ENCODE measurements at places on chromosomes 7 and 10.

- DNase-seq = no peak
Measured at GRCh38 chr10:14810969-14811953, 26.6 kb downstream of the CDNF start.

- no peak for DNase-seq
Measured at GRCh38 chr10:113552701-113553100, at the start of gene HABP2. HABP2 (plus strand) TSS chr10:113553053; CDS start chr10:113553122, 69 bp downstream.

GRCh38 chr7:69845721-69846495 lies 247.6 kb downstream of the AUTS2 start:
- no peak for DNase-seq

DNA sequence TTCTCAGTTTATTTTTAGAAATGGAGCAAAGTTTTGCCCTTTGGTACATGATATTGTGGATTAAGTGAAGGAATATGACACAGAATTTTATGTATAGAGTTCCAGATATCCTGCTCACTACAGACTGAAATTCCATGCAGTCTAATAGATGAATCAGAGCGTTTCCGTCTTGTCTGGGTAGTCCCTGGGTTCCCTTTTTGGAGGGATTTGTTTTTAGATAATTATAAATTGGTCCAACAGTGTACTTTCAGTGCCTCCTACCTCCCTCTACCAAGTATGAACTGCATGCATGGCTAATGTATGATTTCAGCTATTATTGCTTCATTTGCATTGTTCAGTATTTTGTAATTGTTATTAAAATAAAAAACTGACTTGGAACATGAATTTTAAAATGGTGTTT lies 74.4 kb downstream of the SEPTIN7 start:
- DNase-seq = no peak

GRCh38 chr10:24804392-24804791 lies 80.7 kb upstream of the ARHGAP21 start:
- DNase-seq = no peak

DNA sequence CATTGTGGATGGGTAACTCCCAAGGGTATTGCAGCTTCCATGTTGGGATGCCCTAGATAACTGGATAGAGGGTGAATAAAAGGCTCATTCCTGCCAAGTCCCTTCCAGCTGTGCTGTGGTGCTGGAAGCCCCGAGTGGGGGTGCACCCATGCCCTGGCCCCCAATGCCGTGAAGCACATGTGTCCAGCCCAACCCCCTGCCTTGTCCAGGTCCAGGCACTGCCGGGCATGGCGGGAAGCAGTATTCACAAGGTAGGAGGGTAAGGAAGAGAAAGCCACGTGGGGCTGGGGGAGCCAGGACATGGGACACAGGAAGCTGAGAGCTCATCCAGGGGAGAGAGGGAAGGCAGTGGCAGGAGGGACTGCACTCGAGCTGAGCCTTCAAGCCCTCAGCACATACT lies 148.2 kb upstream of the CDCA7L start:
- no peak for DNase-seq

- no peak for DNase-seq
Measured at GRCh38 chr10:35819736-35820135, 177.6 kb upstream of the FZD8 start.

- no peak for DNase-seq
Measured at GRCh38 chr10:71074176-71074755, 138.1 kb upstream of the UNC5B start.

GRCh38 chr7:155423337-155424285 lies 34.3 kb upstream of the EN2 start:
- DNase-seq = no peak

DNA sequence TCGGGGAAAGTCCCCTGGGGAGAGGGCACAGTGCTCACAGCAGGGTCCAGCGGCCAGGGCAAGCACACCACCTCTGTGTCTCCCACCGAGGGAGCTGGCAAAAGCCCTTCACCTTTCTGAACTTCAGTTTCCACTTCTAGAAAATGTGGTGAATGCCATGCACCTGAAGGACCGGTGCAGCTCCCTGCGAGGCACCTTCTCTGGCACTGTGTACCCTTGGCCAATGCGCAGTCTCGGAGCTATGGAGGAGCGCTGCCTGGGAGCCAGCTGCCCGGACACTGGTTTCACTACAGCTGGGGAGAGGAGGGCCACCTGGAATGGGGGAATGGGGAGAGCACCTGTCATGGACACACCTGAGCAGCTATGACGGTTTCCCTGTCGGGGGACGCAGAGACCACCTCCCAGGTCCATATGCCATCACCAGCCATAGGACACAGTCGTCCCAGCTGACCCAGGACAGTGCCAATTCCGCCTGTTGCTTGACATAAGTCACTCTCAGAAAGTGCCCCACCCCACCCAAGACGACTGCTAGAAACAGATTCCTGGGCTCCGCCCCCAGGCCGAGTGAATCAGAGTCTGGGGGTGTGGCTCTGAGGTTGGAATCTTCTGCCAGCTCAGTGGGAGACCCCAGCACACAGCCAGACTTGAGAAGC lies 16.8 kb downstream of the RASGEF1A start:
- no peak for DNase-seq

GRCh38 chr7:116621649-116622048 lies 50.3 kb upstream of the MET start:
- no peak for DNase-seq

- no peak for DNase-seq
Measured at GRCh38 chr10:110445871-110446270, 51.8 kb upstream of the DUSP5 start.
